ENCODE measurements at places on chromosomes 5 and 9. TPM values are rescaled to one million over a fixed set of nuclear protein-coding genes. Genes with fewer than 3 reads are reported as not detected.

Gene FOXD4L5
- total RNA-seq, result 0.32 TPM

Gene SETX
- 16.3 TPM for total RNA-seq

Gene HEMGN
- total RNA-seq, result not detected

Gene MLANA
- total RNA-seq, result not detected

Gene PRDM9
- not detected for total RNA-seq

Gene DHX29
- 12.9 TPM for total RNA-seq

Gene TJP2
- 70.3 TPM for total RNA-seq

Gene ISL1
- 1.8 TPM for total RNA-seq

Gene PMPCA
- total RNA-seq, result 17.8 TPM

Gene PCDHB12
- 1.4 TPM for total RNA-seq

Gene SPATA31E1
- not detected for total RNA-seq

Gene WNT8A
- total RNA-seq, result not detected

DNA sequence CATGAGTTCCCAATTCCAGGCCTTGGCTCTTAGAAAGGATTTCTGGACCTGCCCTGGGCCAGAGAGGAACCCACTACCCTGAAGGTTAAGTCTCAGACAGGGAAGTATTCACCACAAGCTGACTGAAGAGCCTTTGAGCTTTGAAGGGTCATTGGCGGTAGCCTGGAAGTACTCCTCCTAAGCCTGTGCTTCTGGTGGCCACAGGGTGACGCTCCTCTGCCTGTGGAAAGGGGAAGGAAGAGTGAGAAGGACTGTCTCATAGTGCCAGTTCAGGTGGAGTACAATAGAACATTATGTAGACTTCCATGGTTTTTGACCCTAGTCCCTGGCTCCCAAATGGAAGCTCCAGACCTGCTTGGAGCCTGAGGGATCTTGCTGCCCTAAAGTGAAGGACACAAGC, 1233.2 kb upstream of the CDH6 start:
- no peak for DNase-seq

GRCh38 chr9:94802251-94802650, 75.8 kb downstream of the AOPEP start:
- DNase-seq, result no peak

- DNase-seq, result no peak
Measured at GRCh38 chr5:74035521-74035937, 409.5 kb downstream of the ARHGEF28 start.

GRCh38 chr9:135479469-135480052, at the start of gene PPP1R26:
Gene PPP1R26 (plus strand): TSS chr9:135479782. CDS start chr9:135484511, 4,729 bp downstream.
- DNase-seq, result peak; percentile 72

DNA sequence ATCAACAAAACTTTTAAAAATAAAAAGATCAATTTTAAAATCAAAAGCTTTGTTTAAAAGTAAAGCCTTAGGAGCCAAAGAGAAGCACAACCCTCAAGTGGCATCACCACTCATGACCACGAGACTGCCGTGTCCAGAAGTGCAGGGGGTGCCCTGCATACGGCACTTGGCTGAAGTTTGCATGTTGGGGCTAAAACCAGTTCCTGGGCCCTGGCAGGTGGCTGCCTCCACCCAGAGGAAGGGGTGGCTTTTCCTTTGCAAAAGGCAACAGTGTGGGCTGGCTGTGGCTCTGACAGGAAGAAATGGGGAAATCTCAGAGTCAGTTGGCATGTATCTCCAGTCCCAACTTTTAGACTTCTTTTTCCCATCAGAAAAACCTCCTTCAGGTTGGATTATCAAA, 15.3 kb downstream of the TRMO start:
- DNase-seq, result no peak

DNA sequence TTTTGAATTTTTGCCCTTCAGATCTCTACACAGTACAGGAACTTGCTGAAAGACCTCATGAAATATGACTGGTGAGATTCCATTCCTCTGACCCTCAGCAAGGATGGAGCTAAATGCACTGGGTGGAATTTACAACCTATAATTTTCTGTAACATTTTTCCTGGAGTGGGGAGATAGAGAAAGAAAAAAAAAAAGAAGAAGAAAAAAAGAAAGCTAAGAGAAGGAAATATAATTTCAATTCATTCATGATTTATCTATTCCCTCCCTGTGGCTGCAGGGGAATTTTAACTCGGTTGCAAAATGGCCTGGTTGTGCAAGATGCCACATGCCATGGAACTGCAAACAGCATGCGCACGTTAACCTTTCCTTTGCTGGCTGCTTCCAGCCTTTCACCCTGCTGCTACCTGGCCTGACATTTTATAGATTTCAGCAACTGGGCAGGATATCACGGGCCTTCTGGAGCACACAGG, 155.4 kb downstream of the FSTL4 start:
- DNase-seq, result no peak

DNA sequence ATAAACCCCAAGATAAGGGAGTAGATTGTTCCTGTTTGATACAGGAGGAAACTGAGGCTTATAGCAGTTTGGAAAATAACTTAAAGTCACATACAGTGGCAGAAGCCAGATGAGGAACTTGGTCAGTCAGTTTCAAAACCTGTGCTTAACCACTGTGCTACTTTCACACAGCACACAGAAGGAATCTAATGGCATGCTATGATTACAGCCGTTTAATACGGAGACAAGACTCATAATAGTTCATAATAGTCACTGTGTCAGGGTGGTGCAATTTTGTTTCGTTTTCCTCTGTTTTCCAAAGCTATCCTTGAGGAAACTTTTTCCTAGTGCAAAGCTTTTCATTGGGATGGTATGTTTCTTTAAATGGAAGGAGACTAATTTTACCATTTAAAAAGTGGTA, 112.3 kb downstream of the GCNT1 start:
- DNase-seq, result no peak

- DNase-seq, result no peak
Measured at GRCh38 chr5:135138116-135138850, 104.3 kb upstream of the PITX1 start.

DNA sequence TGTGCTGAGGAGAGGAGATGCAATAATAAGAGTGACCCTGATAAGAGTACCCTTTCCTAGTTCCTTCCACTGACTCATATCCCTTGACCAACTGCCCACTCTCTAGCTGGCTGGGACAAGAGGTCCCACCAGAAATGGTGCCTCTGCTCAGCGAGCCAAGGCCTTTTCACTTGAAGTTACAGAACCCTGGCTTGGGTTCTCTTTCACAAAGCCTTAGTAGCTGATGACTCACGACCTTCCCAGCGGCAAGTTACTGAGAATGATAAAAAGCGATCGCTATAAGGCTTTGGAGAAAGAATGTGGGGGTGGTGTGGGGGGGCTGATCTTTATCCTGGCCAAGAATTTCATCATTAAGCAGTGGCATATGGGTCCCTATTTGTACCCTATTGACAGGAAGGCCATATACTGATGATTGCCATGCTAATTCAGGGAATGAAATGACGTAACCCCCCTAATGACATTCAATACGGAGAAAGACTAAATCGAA, 90.3 kb downstream of the FBXO38 start:
- peak; percentile 13 for DNase-seq

DNA sequence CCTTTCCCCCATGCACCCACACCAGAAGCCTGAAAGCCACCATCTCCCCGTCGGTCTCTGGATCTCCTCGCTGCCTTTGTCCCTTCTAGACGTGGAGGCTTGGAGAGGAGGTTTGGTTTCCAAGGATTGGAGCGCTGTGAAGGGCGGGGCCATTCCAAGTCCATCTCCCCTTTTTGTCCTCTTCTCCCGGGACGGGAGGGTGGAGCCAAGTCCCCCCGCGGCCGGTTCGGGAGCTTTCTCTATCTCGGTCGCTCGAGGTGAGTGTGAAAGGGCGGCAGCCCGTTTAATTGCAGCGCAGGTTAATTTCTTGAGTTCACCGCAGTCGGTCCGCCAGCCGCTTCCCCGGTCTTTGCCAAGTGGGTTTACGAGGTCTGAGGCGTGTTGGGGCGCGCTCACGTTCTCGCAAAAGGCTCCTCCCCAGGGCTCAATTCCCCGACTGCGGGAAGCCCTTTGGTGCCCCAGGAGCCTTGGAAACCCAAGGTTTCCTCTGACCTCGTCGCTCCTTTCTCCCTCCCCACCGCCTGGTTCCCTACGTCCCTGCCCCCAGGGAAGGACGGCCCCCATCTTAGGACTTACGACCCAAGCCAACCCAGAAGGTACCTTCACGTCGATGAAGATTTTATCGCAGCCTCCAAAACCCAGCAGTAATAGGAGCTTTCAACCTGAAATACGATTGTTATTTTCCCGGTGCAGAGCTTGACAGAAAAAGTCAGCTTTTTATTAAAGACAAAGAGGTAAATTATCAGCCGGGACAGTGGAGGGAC, 2.8 kb upstream of the ZNF462 start:
- peak; percentile 67 for DNase-seq

DNA sequence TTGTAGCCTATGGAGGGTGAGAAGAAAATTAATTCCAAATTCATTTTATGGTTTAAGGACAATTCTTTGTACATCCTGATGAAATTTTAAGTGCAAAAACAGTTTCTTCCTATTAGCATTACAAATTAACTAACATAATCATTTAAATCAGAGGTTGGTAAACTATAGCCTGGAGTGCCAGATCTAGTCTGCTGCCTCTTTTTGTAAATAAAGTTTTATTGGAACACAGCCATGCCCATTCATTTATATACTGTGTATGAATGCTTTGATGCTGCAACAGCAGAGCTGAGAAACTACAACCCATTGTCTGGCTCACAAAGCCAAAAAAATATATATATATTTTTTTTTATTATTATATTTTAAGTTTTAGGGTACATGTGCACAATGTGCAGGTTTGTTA, 80.2 kb downstream of the FNIP1 start:
- no peak for DNase-seq

- no peak for DNase-seq
Measured at GRCh38 chr9:93038918-93039317, 19.6 kb upstream of the SUSD3 start.

- no peak for DNase-seq
Measured at GRCh38 chr5:141994511-141995136, 18.2 kb downstream of the GNPDA1 start.

GRCh38 chr5:114909424-114909823, 260.3 kb downstream of the TRIM36 start:
- DNase-seq, result no peak

DNA sequence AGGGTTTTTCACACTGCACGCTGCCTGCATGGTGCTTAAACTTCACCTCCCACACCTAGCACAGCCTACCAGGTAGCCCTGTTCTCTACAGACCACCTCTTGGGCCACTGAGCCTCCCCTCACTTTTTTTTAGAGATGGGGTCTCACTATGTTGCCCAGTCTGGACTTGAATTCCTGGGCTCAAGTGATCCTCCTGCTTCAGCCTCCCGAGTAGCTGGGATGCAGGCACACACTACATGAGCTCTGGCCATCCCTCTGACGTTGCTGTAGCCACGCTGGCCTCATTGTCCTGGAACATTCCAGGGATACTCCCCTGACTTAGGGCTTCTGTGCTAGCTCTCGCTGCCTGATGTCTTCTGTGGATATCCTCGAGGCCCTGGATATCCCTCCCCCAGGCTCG, 7.2 kb upstream of the CACFD1 start:
- DNase-seq, result no peak

- DNase-seq, result no peak
Measured at GRCh38 chr5:164481270-164481669, 975.9 kb downstream of the MAT2B start.

DNA sequence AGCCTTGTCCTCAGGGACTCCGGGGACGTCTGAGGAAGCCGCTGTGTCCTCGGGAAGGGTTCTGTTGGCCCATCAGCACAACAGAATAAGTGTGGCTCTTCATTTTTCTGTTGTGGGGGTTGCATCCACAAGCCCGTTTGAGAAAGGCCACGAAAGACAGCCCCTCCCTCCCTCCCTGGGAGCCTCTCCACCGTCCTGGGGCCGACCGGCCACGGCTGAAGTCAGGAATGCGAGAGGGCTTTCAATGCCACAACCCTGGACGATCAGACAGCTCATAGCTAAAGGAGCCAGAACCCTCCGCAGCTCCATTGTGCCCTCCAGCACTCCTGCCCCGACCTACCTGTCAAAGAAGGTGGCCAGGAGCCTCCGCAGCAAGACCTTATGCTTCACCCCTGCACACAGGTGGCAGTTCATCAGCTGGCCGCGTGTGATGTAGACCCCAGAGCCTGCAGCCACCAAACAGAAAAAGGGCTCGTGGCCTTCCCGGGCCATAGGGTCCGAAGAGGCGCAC, 52.4 kb upstream of the UBAC1 start:
- peak; percentile 44 for DNase-seq

DNA sequence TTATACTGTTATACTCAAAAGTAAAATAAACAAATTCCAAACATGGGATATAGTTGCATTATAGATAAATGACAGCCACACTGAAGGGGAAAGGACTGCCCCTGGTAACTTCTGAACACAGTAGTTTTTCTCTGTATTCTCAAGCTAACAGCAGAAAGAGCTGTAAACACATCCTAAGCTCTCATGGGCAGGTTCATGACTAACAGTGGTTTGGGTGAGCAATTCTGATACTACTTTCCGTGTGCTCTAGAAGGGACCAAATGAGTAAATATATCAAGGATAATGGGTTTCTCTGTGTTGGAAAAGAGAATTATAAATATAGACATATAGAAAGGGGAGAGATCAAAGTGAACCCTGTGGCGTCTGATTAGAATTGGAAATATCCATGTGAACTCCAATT, 2.2 kb upstream of the LCN6 start:
- no peak for DNase-seq

DNA sequence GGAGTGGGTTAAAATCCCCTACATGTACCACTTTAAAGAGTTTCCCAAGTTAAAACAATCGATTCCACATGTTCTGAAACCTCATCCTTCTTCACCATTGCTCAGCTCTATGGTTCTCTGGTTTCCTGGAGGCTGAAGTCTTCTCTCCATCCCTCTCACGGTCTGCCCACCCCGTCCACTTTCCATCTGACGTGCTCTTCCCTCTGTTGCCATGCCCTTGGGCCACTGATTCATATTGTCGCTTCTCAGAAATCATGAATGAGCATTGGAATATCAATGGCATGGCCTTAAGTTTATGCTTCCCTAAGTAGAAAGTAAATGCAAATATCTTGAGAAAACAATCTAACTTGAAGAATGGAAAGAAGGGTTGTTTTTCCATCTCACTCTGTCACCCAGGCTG, 30.9 kb downstream of the GDNF start:
- no peak for DNase-seq

- DNase-seq, result no peak
Measured at GRCh38 chr5:64519263-64519662, 13.4 kb downstream of the RGS7BP start.

DNA sequence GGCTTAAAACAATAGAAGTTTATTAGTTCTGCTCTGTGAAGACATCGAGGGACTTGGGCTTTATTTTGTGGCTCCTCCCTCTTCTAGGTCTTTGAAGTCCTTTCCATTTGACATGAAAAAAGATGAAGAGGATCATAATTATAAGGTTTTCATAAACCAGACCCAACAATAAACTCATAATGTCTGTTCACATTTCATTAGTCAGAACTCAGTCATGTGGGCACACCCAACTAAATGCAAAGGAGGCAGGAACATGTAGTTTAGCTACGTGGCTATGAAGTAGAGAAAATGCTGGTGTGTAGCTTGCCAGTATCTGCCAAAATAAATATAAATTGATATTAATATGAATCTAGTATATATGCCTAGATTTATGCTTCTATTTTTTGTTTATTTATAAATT, 393.9 kb upstream of the C9orf72 start:
- DNase-seq, result no peak

GRCh38 chr9:128101690-128102089, 25.8 kb downstream of the PTGES2 start:
- no peak for DNase-seq

All from pancreas (tissue), 10 donors.